Cardiac ventricle fibroblast (primary cell): ENCODE measurements at places on chromosomes 3 and 15. TPM values are rescaled to one million over a fixed set of nuclear protein-coding genes. Genes with fewer than 3 reads are reported as not detected.

SAXO2 gene
- total RNA-seq, result 0.06 and 0.39 TPM in 2 replicates

LRCH3 gene
- 28.6 and 28.7 TPM in 2 replicates for total RNA-seq

H1-8 gene
- total RNA-seq, result not detected in 2 replicates

IL20RB gene
- 0.44 and 0.64 TPM in 2 replicates for total RNA-seq

CA12 gene
- 106 and 107 TPM in 2 replicates for total RNA-seq

LMAN1L gene
- total RNA-seq, result not detected in 2 replicates

GPX1 gene
- total RNA-seq, result 286 and 311 TPM in 2 replicates

PPARG gene
- total RNA-seq, result 60.0 and 70.3 TPM in 2 replicates

CIDEC gene
- 32.9 and 37.6 TPM in 2 replicates for total RNA-seq

LARP6 gene
- total RNA-seq, result 65.8 and 133 TPM in 2 replicates

RAB43 gene
- total RNA-seq, result 11.3 and 18.5 TPM in 2 replicates

MUC13 gene
- not detected in 2 replicates for total RNA-seq
